ENCODE measurements at places on chromosomes 4 and X. TPM values are rescaled to one million over a fixed set of nuclear protein-coding genes. Genes with fewer than 3 reads are reported as not detected.

DNA sequence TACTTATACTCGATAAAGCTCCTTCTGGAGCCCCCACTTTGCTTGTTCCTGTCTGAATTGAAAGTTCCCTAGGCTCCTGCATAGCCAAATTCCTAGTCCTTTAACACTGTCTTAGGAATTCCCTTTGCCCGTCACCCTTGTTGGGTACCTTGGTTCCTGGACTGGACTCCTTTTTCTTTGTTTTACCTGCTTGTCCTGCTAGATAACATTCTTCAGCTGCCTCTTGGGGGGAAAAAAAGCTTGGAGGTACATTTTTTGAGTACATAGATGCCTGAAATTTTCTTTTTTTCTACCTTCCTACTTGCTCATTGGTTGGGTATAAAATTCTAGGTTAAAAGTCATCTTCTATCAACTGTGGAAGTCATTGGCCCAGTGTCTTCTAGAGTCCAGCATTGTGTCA lies 154.8 kb upstream of the RAPGEF2 start:
- no peak for DNase-seq

Gene VEGFC
- 5.8 TPM for total RNA-seq

Gene MAGEB10
- 2.4 TPM for total RNA-seq

Gene SSX4
- total RNA-seq: not detected

Gene CDKL2
- total RNA-seq: 1.2 TPM

- no peak for DNase-seq
Observed at GRCh38 chrX:44989995-44990770, 117.2 kb downstream of the KDM6A start.
